ENCODE measurements at places on chromosomes 6 and 20.

DNA sequence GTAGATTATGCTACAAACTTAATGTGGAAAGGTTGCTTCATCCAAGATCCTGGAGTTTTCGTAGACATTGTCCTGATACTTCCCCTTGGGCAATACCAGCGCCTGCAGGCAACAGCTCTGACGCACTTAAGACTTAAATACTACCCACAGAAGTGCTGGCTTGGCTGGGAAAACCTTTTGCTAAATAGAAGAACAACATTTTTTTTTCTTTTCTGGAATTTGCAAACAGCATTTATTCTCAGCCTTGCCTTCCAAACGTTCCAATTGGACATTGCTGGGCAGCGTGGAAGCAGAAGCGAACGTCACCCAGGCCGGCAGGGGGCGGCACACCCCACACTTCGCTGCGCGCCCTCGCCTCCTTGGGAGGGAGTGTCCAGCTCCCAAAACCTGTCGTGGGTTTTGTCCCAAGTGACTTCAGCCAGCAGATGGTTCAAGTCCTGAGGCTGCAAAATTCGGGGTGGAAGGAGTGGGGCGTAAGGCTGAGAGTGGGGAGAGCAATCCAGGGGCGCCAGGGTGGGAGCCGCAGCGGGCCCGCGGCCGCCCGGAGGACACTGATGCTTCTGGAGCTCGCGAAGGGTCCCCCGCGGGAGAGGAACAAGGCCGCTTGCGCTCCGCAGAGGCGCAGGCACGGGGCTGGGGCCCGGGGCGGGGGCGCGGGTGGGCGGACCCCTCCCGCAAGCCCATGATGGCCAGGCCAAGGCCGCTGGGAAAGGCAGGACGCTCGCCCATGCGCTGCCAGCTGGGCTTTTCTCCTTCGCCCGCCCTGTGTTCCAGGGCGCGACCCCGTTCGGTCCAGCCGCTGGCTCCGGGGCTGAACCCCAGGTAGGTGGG is 60.8 kb upstream of the MAP3K4 start:
- peak; percentile 8 for DNase-seq

DNA sequence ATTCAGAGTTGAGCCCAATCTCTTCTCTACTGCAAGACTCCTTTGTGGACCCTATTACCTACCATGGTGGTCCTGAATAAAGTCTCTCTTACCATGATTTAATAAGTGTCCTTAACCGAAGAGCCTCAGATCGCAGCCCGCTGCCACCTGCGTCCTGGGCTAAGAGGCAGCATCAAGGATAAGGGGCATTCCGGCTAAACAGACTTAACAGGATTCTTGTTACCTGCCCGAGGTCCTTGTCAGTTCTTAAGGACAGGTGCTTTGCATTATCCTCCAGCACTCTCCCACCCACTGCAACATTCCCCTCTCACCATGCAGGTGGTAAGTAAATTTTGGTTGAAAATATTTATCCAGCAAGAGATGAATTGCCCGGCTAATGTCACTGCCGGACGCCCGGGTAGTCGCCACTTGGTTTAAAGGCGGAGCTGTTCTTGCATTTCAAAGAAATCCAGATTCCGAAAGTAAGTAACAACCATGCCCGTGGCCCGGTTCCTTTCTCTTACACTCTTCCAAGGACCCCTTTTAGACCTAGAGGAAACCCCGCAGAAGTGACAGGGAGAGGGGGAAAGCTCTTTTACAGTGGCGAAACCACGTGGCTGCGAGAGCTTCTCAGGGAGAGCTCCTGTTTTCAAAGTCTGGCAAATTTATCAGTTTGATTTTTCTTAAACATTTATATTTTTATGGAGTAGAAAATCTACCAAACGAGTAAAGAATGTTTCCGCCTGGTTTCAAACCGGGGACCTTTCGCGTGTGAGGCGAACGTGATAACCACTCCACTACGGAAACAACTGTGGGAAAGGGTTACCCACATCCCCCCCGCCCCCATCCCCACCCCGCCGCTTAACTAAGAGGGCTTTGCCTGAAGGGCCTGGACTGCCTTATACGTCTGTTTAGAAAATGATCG is 41.9 kb upstream of the PRSS16 start:
- no peak for DNase-seq

DNA sequence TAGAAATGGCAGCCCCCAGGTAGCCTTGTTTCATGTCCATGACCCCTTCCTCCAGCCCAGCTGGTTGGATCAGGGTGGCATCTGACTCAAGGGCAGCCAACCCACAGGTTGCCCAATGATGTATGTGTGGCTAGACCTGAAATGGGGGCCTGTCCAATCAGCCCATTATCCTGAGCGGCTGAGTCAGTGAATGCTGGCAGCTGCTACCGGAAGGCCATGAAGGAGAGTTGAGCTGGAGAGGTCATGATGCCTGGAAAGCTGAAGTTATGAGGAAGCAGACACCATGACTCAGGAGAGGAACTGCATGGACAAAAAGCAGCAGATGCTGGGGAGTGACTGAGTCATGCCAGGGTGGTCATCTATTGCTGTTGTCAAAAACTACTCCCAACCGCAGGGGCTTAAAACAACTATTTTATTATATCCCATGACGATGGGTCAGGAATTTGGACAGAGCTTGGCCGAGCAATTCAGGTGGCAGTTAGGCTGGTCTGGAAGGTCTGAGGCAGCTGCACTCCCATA is 67.3 kb downstream of the MDGA1 start:
- DNase-seq: no peak

DNA sequence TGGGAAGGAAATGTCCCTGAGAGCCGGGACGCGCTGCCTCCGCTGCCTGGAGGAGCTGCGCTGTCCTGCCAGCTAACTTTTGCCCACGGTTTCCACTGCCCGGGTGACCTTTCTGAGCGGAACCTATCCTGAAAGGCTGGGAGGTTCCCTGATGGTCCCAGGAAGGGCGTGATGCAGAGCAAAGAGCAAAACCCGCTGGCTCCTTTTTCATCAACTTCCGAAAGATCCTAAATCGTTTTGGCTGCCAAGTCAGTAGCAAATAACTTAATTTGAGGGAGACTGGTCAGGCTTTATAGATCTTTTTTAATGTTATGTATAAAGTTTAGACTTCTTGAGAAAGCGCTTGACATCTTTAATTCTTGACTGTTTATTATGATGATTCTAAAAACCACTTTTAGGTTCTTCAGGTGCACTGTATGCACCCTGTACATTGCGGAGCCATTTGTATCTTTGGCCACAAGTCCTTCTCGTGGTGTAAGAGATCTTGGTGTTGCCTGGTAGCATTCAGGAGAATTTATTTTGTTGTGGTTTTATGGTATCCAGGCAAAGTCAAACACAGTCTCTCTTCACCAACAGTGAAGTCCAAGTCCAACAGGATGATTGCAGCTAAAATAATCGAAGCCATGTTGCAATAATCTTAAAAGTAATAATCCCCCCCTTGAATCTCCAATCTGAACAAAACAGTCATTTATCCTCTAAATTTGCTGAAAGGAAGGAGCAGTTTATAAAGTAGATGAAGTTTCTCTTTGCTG is at the start of gene SYNE1:
Gene SYNE1, minus strand, starts transcription at position 67 of the 752 bp plus-strand sequence. CDS start 9,031 bp downstream, outside the sequence.
- DNase-seq: no peak

- DNase-seq: no peak
Observed at GRCh38 chr20:924639-925038, 8.5 kb upstream of the ANGPT4 start.

GRCh38 chr20:64277571-64278316 is 22.2 kb downstream of the PCMTD2 start:
- no peak for DNase-seq

DNA sequence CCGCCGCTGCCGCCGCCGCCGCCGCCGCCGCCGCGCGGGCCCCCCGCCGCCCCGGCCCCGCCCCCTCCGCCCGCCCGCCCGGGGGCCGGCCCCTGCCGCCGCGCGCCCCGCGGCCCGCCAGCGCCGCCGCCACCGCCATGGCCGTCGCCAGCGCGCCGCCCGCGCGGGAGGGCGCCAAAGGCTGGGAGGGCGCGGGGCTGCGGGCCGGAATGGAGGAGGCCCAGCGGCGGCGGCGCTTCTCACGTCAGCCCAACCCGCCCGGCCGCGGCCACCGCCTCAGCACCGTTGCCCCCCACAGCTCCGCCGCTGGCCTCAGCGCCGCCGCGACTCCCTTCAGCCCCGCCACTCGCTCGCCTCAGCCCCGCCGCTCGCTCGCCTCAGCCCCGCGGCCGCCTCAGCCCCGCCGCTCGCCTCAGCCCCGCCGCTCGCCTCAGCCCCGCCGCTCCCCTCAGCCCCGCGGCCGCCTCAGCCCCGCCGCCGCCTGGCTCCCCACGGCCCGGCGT is 258 bp downstream of the PHF10 start:
- no peak for DNase-seq

DNA sequence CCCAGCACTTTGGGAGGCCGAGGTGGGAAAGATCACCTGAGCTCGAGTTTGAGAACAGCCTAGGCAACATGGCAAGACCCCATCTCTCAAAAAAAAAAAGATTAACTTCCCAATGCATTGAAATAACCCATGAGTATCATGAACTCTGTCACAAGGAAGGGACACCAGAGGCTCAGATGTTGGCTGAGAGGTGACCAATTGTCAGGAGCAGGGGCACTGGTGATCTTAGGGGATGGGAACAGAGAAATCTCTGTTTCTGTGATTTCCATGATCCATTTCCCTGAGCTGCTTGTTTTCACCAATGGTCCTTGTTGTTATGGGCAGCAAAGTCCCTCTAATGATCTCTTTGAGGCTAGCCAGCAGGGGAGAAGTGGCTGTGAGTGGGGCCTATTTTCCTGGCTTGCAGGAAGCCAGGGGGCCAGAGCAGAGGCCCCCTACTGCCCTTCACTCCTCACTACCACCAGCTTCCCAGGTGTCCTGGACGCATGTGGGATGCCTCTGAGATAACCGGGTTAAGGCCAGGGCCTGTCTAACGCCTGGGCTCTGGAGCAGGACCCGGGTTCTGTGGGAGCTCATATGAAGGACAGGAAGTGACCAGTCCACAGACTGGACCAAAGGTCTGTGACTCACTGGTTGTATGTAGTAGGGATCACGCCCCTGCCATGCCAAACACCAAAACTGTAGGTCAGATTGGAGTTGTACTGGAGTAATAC is 54.4 kb downstream of the PCNA start:
- no peak for DNase-seq

- no peak for DNase-seq
Observed at GRCh38 chr20:625360-625932, 15.3 kb upstream of the TCF15 start.

- no peak for DNase-seq
Observed at GRCh38 chr6:89527634-89528033, 94.7 kb downstream of the ANKRD6 start.

- DNase-seq: no peak
Observed at GRCh38 chr6:149508485-149508884, 23.7 kb upstream of the ZC3H12D start.

- no peak for DNase-seq
Observed at GRCh38 chr6:137155830-137156229, 17.6 kb downstream of the IL22RA2 start.

DNA sequence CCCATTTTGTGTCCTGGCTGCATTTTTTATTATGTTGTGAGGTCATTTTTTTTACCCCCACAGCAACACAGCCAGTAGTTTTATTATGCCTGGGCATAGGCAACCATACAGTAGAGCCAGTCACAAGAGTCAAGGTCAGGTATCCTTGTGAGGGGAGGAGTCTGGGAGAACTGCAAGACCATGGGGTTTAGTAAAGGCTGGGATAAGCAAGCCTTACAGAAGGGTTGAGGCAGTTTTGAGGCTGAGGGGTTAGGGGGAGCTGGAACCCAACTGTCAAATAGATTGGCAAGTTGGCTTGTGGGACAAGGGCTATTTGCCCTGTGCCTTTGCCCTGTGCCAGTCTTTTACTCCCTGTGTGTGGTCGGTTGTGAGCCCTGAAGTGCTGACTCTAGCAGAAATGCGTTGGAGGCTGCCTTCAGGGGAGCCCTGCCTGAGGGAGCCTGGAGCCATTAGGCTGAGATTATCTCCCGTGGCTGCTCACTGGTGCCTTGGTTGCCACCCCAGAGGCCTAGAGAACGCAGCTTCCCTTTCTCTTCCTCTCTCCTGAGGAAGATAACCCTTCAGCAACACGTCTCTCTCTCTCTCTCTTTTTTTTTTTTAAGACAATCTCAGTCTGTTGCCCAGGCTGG is 31.1 kb downstream of the RALY start:
- no peak for DNase-seq

- no peak for DNase-seq
Observed at GRCh38 chr6:116064666-116065065, 4.0 kb upstream of the FRK start.

GRCh38 chr6:163501439-163501838 is 86.9 kb downstream of the QKI start:
- no peak for DNase-seq

DNA sequence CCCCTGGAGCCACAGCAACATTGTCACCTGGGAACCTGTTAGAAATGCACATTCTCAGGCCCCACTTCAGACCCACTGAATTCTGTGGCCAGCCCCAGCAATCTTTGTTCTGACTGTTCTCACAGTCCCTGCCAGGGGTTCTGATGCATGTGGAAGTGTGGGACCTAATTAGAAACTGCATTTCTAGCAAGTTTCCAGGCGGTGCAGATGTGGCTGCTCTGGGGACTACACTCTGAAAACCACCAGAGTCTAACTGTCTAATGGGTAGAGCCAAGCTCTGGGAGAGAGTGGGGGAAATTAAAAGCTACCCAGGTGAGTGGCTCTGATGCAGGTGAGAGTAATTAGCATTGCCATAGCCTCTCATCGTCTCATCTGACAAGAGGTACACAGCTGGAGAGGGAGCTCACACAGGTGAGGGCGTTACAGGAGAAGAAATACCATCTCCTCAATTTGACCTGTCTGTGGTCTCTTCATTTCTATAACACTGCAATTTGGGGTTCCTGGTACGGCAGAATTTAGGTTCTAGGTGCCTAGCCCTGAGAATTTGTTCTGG is 66.0 kb downstream of the SNX5 start:
- DNase-seq: no peak
